ENCODE measurements at places on chromosomes 1 and 21. TPM values are rescaled to one million over a fixed set of nuclear protein-coding genes. Genes with fewer than 3 reads are reported as not detected.

GRCh38 chr1:156612666-156613065, 6.5 kb upstream of the HAPLN2 start:
- no peak for DNase-seq

GRCh38 chr1:154420961-154421924, 16.1 kb downstream of the IL6R start:
- DNase-seq: peak; percentile 60

LACTBL1 gene
- not detected for total RNA-seq

DMRTA2 gene
- not detected for total RNA-seq

GRCh38 chr1:40732756-40733301, 41.3 kb downstream of the NFYC start:
- DNase-seq: no peak

PGBD5 gene
- 0.56 TPM for total RNA-seq
